ENCODE measurements at places on chromosomes 2 and 18.

- DNase-seq, result no peak
Measured at GRCh38 chr2:203437511-203437910, 97.6 kb downstream of the RAPH1 start.

GRCh38 chr18:65363911-65364632, 386.7 kb upstream of the CDH7 start:
- DNase-seq, result no peak

- DNase-seq, result no peak
Measured at GRCh38 chr2:6793371-6793770, 72.3 kb downstream of the CMPK2 start.

DNA sequence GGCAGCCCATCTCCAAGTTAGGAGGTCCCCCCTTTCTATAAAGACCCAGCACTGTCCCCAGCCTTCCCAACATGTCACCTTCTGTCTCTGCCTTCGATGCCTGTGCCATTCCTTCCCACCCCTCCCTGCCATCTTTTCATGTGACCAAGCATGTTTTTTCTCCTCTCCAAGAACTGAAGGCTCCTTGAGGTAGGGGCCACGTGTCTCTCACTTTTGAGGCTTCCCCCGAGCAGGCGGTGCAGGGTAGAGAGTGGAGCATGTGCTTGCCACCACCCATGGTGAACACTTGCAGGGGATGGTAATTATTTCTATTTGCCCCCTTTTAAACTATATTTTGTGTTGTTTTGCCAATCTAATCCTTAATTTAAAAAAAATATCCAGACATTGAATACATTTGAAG, 168.4 kb downstream of the ACKR3 start:
- DNase-seq, result no peak

DNA sequence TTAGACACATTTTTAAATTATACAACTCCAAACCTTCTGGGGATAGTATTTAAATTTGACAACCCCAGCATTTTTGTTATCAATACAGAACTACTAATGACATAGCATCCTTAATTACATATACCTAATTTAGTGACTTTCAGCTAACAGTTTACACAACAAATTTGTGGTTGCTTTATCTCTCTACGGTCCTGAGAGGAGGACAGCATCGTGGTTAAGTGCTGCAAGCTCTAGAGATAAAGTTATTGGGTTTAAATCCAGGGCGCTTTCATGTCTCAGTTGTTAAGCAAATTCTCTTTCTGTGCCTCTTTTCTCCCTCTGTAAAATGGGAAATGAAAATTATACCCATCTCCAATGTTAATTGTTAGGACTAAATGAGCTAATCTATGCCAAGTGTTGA, 129.3 kb downstream of the METTL4 start:
- DNase-seq, result no peak
